ENCODE measurements at places on chromosomes 5 and 9. TPM values are rescaled to one million over a fixed set of nuclear protein-coding genes. Genes with fewer than 3 reads are reported as not detected.

SPATA31E1 gene
- not detected for total RNA-seq

CBY3 gene
- not detected for total RNA-seq

ISL1 gene
- not detected for total RNA-seq

EXOSC3 gene
- 32.2 TPM for total RNA-seq

AIF1L gene
- 19.2 TPM for total RNA-seq

EGFL7 gene
- 1,153 TPM for total RNA-seq

ACTBL2 gene
- total RNA-seq = not detected

AGGF1 gene
- total RNA-seq = 14.5 TPM

FOXD4L3 gene
- not detected for total RNA-seq

PROB1 gene
- total RNA-seq = 2.5 TPM

IL9 gene
- not detected for total RNA-seq

GFI1B gene
- total RNA-seq = not detected

NLN gene
- total RNA-seq = 40.0 TPM

F2RL1 gene
- 5.8 TPM for total RNA-seq

GLRA1 gene
- total RNA-seq = not detected

OR1N1 gene
- total RNA-seq = not detected

THBS4 gene
- not detected for total RNA-seq

C7 gene
- not detected for total RNA-seq

KIF27 gene
- total RNA-seq = 0.73 TPM

DCP2 gene
- 21.4 TPM for total RNA-seq
